Activated naive CD8-positive, alpha-beta T cell treated with anti-CD3 and anti-CD28 coated beads for 36 hours (primary cell): ENCODE measurements at places on chromosomes 16 and 17. TPM values are rescaled to one million over a fixed set of nuclear protein-coding genes. Genes with fewer than 3 reads are reported as not detected.

DNA sequence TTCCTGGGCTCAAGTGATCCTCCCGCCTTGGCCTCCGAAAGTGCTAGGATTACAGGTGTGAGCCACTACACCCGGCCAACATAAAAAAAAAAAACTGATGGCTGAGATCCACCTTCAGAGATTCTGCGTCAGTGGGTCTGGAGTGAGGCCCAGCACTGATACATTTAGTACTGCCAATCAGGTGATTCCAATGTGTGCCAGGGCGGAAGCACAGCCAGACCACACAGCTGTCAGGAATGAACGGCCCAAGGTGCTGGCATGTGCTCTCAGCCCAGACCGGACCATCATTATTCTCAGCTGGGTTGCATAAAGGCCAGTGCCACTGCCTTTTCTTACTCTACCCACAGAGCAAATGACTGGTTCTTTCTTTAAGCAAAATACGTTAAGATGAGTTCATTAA lies 1.2 kb upstream of the BCO1 start:
- no peak for DNase-seq

DNA sequence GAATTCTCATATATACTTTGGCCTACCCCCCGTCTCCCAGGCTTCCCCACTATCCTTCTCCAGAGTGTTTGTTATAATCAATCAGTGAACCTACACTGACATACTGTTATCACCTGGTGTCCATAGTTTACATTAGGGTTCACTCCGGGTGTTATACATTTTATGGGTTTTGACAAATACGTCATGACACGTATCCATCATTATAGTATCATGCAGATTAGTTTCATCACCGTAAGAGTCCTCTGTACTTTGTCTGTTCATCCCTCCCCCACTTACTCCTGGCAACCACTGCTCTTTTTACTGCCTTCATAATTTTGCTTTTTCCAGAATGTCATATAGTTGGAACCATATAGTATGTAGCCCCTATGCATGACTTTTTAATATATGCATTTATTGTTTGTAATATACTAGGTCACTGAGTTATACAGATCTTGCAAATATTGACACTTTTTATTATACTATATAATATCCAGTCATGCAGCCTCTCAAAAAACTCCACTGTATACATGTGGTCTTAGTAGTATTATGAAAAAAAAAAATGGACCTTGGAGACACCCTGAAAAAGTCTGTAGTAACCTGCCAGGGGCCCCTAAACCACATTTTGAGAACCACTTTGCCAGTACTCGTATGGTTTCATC lies 28.4 kb downstream of the PPM1D start:
- no peak for DNase-seq

The CLDN7 gene
- total RNA-seq = 1.6 TPM

The MSRB1 gene
- 22.4 TPM for total RNA-seq

The ADCY7 gene
- total RNA-seq = 73.1 TPM
